ENCODE measurements at places on chromosomes 13 and 19. TPM values are rescaled to one million over a fixed set of nuclear protein-coding genes. Genes with fewer than 3 reads are reported as not detected.

DNA sequence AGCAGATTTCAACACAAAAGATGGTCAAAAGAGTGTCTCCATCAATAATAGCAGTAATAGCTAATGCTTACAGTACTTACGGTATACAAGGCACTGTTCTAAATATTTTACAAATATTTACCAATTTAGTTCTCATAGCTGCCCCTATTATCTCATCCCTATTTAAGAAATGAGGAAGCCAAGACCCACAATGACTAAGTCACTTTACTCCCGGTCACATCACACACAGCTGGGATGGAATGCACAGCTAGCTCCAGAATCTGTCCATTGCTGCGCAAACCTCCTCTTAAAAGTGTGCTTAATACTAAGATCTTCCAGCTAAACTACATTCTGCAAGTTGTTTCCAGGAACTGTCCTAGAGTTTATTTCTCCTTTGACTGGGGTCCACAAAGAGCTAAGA, 63.4 kb downstream of the RAP2A start:
- no peak for DNase-seq

DNA sequence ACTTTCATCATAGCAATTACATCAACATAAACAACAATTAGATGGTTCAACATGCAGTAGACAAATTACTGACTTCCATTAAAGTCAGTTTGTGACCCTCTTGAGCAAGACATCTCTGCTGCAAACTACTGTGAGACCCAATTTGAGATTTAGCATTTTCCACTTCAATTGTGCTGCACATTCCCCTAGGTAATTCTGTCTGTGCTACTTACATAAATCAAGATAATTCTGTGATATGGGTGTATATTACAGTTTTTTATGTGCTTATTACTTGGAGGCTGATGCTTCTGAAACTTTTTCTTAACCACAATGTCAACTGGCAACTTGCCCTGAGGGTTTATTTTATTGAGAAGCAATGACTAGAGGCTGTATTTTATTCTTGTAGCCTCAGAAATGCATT, 1714.4 kb downstream of the OLFM4 start:
- no peak for DNase-seq

GRCh38 chr19:49020931-49021895, 2.9 kb downstream of the CGB3 start:
- no peak for DNase-seq

ZNF724 gene
- 13.3 TPM for total RNA-seq
